ENCODE measurements at places on chromosomes 11 and 22. TPM values are rescaled to one million over a fixed set of nuclear protein-coding genes. Genes with fewer than 3 reads are reported as not detected.
A peak's percentile ranks its signal among the peaks of the same experiment; 100 is the strongest.

GRCh38 chr11:68414496-68415221, 45.9 kb upstream of the PPP6R3 start:
- DNase-seq: peak; percentile 12

The IFT27 gene
- 20.0 TPM for total RNA-seq

The FGF4 gene
- not detected for total RNA-seq

The ADORA2A gene
- 42.9 TPM for total RNA-seq

- no peak for DNase-seq
Observed at GRCh38 chr22:46708766-46709330, 29.2 kb downstream of the CERK start.

- DNase-seq: no peak
Observed at GRCh38 chr11:126054408-126054807, 8.3 kb downstream of the CDON start.

The MED15 gene
- total RNA-seq: 118 TPM

DNA sequence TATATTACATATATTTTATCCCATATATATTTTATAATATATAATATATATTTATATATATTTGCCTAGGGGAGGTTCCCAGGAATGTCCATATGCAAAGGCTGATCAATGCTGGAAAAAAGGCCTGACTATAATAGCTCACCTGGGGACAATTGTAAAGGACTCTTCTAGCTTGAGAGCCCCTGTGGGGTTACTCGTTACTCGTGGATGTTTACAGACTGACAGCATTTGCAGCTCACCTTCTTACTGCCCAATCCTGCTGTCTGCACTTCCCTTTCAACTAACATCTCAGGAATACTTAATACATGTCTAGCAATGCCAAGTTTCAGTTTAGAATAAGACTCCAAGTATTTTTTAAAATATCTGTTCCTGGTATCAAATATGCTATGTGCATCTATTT, 1365.4 kb upstream of the RAG2 start:
- no peak for DNase-seq

DNA sequence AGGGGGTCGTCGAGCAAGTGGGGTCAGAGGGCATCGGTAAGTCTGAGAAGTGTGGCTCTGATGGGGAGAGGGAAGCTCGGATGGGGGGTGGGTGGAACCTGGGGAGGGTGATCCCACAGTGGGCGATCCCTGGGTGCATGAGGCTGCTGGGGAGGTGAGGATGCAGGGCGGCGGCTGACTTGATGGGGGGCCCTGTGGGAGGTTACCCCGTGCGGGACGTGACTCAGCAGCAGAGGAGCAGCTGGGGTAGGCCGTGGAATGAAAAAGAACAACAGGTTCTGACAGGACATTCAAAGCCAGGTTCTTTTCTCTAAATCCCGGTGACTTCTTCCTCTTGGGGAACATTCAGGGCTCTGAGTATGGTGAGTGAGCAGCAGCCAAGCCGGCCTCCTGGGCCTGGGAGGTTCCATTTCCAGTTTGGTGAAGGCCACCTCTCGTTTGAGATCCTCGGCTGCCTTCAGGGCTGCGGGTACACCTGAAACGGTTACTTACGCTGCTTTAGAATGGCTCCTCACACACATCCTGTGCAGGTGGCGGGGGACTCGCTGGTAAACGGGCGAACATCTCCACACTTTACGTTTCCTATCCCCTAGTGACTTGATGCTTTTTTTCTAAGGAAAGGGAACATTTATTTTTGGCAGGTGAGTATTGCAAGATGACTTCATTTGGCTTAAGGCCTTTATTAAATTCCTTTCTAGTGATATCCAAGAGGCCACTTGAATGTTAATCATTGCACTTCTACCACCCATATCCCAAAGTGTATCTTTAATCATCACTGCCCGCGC, 278.2 kb downstream of the TBC1D22A start:
- DNase-seq: no peak

DNA sequence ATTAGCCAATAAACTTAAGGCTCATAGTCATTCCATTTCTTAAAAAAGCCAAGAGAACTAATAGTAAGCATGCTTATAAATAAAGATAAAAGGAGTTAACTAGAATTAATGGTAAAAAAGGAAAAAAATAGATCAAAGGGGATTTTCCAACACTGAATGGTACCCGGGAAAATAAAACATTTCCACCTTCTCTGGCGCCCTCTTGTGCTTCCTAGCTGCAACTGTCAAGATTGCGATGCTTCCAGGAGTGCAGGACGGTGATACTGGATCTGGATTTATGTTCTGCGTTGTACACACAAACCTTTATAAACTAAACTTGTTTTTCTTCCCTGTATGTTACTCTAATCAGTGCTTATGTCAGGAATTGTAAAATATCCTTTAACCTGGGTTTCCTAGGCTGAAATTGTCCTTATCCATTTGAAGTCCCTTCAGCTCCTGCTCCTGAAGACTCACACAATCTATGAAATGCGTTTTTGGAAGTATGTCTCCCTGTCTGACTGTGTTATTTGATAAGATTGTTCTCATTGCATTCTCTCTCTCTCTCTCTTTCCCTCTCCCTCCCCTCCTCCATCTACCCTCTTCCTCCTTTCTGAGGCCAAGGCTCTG, 9.6 kb upstream of the HTATIP2 start:
- DNase-seq: peak; percentile 42

DNA sequence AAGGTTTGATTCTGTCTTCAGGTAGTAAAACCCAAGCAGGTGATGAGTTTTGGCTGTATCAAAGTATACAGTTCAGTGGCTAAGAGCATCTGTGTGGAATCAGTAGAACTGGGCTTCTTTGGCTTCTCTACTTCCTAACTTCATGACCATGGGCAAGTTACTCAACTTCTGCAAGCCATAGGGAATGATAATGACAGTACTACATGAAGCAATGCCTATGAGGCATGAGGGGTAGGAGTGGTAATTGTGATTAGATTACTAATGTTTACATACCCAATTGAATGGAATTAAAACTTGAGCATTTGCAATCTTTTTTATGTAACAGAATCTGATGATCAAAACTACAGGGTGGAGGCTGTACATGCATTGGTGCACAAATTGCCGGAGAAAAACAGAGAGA, 164.3 kb downstream of the PGR start:
- DNase-seq: no peak

The PLCB3 gene
- 9.6 TPM for total RNA-seq

The P4HA3 gene
- not detected for total RNA-seq

The ABCC8 gene
- not detected for total RNA-seq

The DUSP8 gene
- total RNA-seq: 2.0 TPM

- no peak for DNase-seq
Observed at GRCh38 chr11:32034680-32035079, 56.2 kb upstream of the RCN1 start.

DNA sequence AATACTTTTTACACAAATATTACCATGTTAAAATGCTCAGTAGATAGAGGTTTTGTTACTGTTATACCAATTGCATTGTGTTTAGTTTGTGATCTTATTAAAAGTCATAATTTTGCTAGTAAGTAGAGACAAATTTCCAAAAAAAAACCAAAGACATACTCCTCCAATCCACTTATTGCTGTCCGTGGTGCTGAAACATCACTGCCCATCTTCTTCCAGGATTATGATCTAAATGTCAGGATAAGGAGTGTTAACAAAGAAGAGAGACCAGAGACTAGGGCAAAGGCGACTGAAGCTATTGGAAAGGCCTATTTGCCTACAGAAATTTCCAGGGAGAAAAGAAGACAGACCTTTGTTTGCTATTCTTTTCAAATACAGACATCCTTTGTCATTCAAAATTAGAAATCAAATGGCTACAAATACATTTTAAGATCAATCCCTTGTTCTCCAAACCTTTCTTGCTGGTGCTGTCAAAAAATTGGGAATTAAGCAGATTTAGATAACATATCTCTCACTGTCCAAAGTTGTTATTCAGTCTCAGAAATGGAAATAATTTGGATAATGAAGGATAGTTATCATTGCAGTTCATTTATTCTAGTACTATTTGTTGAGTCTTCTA, 199.7 kb downstream of the C11orf91 start:
- DNase-seq: peak; percentile 4

DNA sequence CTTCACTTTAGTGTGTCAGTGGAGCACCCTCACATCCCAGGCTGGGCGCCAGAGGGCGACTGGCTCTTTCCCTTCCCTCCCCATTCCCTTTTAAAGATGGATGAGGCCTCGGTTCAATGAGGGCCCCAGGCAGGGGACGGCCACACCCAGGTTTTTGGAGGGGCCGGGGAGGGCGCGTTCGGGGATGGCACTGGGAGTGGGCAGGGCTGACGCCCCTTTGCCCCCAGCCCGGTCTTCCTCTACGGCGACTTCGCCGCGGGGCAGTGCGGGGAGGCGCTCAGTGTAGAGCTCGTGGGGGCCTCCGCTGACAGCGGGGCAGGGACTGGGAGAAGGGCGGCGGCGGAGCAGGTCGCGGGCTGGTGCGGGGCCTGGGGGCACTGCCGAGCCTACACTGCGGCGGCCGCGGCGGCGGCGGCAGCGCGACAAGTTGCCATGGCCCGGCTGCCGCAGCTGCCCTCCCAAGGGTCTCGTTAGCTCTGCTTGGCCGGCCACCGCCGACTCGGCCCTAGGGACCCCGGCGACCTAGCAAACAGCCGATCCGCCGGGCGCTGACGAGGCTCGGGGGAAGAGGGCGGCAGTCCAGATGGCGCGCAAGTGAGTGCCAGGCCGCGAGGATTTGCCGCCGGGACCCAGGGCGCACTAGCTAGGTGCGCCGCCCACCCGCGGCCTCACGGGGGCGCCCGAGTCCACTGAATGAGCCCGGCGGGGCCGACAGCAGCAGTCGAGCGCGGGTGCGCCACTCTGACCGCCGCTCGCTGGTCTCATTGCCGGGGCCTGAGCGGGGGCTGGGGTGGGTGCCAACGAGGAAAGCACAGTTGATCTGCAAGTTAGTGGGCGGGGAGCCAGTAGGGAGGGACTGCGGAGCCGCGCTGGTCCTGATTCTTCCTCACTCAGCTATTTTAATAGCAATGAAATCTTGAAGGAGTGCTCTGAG, 92.7 kb downstream of the RRM1 start:
- DNase-seq: peak; percentile 89

- peak; percentile 16 for DNase-seq
Observed at GRCh38 chr22:49462795-49463194, 364.9 kb downstream of the BRD1 start.

DNA sequence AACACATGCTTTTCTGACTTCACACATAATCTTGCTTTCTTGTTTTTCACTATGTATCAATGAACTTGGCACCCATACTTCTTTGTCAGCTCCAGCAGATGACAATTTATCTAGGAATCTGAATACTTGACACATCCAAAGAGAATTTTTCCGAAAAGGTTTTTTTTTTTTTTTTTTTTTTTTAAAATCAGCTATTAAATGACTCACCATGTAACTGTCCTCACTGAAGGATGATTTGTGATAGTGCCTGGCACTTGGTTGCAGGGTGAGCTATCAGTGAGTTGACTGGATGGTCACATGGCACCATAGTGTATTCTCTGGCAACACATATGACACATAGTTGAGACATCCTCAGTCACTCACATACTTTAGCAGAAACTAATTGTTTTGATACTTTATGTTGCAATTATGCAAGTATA, 133.4 kb upstream of the E2F8 start:
- DNase-seq: no peak

DNA sequence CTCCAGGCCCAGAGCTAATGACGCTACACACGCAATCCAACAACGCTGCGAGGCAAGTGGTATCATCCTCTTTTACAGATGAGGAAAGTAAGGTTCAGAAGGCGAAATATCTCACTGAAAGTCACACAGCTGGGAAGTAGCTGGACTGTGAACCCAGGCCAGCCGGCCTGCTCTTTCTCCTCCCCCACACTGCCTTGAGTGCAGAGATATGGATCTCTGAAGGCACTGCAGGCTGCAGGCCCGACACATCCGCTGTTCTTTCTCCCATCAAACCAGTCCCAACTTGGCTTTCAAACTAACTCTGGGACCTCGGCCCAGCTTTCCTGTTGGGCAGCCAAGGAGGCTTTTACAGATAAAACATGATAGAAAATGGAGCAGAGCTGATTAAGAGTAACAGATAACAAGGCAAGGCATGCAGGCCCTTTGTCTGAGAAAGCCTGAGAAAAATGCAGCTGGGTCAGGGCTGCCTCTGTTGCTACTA, 64.0 kb upstream of the PTPRJ start:
- no peak for DNase-seq

DNA sequence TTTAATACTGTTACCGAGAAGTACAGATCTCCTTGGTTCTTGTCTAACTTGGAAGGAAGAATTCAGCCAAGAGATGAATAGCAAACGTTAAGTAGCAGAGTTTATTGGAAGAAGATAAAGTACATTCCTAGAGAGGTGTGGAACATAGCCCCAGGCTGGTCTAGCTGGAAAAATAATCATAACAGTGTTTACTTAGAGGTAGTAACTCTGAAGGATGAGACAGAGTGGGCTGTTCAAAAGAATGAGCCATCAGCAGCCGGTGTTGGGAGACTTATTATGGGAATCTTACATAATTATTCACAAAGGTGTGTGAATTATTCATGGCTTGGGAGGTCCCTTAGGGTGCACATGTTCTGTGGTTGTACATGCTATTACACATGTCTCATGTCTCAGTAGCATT, 276.5 kb downstream of the LUZP2 start:
- DNase-seq: no peak
